NCI-H2029 (cell line): ENCODE measurements at places on chromosomes 5 and 9.

GRCh38 chr5:63025679-63026078 is 447.1 kb downstream of the LRRC70 start:
- DNase-seq: no peak

DNA sequence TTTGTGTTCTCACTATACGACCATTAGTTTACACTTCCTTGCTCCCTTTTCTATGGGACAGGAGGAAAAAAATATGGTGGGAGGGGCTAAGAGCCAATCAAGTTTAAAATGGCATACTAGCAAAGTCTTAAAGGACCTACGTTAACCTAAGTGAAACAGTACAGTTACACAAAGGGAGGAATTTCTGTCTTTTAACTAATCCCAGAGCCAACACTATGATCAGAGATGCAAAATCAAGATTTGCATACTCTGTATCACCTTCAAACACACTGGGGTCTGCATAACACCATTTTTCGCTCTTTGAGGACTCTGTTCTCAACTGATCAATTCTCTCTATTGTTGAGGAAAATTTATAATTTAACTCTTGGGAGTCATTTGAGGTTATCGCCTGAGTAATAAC is 49.8 kb downstream of the ALDH1A1 start:
- no peak for DNase-seq

DNA sequence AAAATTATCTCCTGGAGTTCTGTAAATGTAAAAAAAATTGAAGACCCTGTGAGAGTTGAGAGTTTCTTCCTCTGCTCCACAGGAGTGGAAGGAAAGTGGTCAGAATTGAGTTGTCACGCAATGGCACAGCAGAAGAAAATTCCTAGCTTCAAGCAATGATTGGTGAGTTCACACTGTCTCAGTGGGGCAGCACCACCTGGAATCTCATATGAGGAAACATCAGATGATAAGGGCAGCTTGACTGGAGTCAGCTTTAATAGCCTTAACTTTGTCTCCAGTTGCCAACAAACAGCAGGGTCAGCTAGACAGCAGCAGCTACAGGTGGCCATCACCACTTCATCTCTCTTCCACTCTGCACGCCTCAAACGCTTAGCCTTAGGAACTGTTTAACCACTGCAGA is 211.1 kb downstream of the EFNA5 start:
- DNase-seq: no peak

GRCh38 chr5:118968925-118969375 is 19.4 kb downstream of the DTWD2 start:
- no peak for DNase-seq

DNA sequence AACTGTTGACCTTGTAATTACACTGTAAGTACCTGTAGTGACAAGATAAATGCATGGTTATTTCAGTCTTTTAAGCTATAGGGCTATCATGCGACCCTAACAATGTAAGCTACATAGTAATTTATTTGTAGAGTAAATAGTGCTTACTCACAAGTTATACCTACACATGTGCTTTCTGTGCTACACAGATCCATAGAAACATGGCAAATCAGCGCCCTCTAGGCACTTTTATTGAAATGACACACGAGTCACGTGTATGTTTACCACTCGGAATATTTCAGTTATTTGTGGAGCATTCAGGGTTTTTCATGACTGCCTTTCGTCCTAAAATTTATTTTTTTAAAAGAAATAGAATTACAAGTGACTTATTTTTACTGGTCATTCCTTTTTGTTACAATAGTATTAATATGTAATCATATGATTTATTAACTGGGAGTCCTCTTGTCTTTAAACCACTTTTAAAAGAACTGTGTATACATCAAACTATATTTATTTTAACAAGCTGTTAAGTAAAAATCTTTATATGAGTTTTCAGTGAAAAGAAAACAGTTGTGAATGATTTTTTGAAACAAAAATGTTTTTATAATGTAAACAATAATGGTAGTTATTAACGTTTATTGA is 1242.3 kb upstream of the WWC1 start:
- no peak for DNase-seq

DNA sequence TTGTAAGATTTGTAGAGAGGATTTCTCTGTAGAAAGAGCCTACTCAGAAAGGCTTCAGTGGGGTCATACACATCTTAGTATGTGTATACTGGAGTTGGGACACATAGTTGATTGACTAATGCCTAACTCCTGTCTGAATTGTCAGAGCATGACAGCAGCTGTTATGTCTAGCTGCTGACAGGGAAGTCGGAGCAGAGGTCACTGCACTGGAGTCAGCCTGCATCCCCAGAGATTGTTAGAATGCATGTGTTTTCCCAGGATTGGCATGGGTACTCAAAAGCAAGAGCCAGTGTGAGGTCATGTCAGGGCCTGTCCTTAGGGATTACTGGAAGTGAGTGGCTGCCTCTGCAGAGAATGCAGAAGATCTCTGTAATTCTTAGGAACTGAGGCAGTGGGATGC is 82.7 kb downstream of the ITGA1 start:
- no peak for DNase-seq

DNA sequence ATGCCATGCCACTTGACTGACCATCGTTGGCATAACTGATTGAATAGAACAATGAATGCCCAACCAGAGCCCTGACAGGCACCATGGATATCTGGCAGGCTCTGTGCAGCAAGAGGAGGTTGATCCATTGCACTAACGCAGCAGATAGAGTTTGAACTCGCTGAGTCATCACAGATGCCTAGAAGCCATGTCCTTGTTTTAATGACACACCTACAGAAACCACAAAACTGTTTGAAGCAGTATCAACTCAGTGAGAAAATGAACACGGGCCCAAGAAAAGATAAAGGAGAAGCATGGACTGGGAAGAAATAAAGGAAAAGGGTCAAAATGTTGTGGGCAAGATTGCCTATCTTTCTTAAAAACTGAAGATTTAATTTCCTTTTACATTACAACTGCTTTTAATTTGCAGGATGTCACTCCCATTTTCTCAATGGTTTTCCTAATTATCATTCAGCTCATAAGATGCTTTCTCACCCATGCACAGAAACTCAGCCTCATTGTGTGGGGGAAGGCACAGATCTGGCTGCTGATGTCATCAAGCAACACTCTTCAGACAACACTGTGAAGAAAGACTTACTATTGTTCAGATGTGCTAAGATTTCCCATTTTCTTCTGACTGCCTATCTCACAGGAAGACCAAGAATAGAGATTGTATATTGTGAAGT is 129.0 kb downstream of the PIK3R1 start:
- peak; percentile 82 for DNase-seq

- no peak for DNase-seq
Measured at GRCh38 chr5:165393839-165394238, 1888.4 kb downstream of the MAT2B start.

DNA sequence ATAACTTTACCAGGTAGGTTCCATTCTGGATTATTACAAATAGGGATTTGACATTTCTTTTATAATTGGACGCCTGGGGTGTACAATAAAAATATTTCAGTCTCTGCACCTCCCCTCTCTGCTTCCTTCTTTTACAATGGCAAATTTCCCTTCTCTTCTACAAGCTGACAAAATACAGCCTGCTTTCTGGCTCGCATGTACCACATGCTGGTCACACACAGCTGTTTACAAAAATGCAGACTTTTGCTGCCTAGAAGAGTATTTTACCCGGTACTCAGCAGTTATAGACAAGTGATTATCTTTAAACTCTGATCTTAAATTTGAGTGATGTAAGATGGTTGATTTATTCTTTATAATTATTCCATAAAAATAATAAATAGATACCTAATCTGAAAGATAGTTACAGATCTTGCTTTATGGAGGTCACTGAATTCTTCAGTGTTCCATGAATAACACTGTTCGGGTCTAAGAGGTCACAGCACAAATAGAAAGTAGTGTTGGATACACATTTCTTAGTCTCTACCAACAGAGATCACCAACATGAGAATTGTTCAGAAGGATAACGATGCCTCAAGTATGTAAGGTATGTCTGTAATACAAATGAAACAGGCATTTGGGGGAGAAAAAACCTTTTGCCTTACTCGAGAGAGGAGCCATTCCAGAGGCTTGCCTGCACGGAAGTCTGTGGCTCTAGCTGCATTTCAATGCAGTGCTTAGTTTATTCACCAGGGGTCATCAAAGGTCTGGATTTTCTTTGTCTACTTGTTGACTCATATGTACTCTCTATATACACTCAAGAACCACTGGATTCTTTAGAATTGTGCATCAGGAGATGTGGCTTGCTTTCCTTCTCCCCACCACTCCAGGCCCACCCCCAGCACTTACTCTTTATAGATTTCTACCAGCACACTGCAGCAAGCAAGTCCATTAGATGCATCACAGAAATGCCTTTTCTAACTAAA is 206.6 kb upstream of the RFX3 start:
- peak; percentile 39 for DNase-seq

GRCh38 chr9:128712451-128713410 is 10.4 kb downstream of the PKN3 start:
- DNase-seq: no peak
